NCI-H69 (cell line): ENCODE measurements at places on chromosomes 5 and 9.

GRCh38 chr9:79224672-79225433 lies 346.9 kb upstream of the TLE4 start:
- DNase-seq: peak; percentile 11

DNA sequence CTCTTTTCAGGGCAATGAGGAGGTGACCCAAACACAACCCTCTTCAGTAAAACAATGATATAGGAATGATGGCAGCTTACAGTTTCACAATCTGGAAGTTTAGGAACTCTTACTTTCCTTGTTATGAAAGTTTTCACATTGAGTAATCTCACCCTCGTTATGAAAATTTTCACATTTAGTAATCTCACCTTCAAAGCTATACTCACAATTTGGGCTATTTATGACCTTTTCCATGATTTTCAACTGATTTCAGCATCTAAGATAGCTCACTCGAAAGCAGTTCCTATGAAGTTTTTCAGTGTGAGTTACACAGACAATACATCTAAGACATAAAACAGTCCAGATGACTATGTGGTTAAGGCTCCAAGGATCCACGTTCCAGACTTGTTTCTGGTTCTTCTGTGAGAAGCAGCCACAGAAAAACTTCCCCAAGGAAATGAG lies 57.1 kb downstream of the FOXD1 start:
- DNase-seq: no peak

DNA sequence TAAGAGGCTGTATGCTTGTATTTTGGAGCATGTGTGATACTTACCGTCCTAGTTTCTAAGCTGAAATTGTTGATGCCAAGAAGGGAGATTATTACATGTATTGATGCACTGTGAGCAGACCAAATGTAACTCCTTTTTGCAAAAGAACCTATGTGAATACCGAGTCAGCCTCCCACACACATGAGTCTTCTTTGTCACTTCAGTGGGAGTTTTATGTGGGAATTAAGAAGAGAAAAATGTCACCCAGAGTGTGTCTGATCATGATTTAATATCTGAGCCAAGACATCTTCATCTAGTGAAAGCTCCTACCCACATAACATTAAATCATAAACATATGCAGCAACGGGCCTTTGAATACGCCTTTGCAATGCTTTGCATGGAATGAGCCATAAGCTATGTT lies 380.3 kb upstream of the ACTBL2 start:
- no peak for DNase-seq

- DNase-seq: no peak
These were observed 335.0 kb downstream of the NPR3 start for GRCh38 chr5:33046091-33046490.

DNA sequence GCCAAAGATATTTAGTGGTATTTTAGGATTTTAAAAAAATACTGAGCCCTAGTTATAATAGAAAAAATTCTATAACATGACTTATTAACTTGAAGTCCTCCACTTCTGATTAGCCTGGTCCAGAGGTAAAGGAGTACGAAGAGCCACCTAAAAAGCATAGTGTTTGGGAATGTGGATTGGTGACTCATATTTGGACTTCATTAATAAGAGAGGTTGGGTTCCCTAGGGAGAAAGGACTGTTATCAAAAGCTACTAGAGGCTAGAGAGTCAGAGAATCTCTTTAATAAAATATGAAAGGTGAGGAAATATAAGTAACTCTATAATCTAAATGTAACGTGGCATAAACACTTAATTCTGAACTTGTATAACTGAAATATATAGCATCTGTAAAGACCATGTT lies 180.7 kb upstream of the TARS1 start:
- no peak for DNase-seq

GRCh38 chr5:164027738-164028137 lies 522.3 kb downstream of the MAT2B start:
- DNase-seq: no peak

- peak; percentile 34 for DNase-seq
These were observed 101.3 kb downstream of the C9orf152 start for GRCh38 chr9:110106661-110107060.

DNA sequence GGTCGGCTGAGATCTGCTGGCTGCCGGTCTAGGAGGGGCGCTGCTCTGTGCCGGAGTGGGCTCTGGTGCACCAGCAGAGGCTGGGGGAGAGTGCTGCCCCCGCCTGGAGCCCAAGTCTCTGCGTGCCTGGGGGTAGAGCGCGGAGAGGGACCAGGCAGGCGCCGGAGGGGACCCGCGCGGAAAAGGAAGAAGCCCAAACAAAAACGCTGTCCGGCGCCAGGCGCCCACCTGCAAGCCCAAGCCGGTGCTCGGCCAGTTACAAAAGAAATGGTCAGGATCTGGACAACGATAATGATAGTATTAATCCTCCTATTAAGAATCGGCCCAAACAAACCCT lies 571 bp upstream of the S1PR3 start:
- DNase-seq: no peak

GRCh38 chr5:10562201-10563109 lies 1.4 kb upstream of the ANKRD33B start:
- DNase-seq: no peak

DNA sequence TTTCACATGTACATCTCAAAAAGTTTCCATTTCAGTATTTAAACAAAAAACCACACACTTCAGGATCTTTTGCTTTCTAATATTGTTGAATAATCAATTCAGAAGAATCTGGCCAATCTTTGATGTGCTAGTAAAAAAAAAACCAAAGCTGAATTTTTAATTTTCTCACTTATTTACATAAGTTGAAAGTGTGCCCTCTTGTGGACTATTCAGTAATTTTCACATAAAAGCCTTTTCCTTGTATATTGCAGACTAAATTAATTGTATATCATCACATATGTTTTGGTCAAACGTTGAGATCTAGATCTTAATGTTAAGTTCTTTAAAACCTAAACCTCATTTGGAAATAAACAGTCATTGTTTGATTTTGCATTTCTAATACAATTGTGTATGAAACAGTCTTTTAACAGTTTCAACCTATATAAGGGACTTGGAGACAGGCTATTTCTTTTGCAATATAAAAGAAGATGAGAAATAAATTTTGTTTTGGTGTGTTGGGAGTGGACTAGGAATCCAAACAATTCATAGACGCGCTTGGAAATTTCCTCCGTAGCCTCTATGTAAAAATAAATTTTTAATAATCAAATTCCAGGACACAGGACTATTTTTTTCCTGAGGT lies 68.1 kb downstream of the NIPBL start:
- DNase-seq: peak; percentile 76

DNA sequence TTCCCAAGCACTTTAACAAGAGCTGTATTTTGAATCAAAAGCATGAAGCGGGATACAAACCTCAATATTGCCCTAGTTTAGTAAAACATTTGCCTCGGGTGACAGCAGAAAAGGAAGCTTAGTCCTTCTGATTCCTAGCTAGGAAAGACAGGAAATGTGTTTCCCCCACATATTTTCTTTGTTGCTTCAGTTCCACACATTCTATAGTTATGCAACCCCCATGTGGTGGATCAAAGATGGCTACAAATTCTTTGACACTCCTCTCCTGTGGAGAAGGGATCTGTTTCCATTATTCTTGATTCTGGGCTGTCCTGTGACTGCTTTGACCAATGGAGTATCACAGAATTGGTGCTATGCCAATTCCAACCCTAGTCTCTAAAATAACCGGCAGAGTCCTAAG lies 89.1 kb upstream of the SLC30A5 start:
- DNase-seq: no peak

GRCh38 chr5:168528521-168529373 lies at the start of gene FBLL1:
TSS of gene FBLL1 (plus strand) at chr5:168529305. CDS start at chr5:168529505, 200 bp downstream.
- DNase-seq: peak; percentile 87

GRCh38 chr5:151058891-151059489 lies 21.8 kb downstream of the TNIP1 start:
- DNase-seq: no peak
